ENCODE measurements at places on chromosomes 5 and 9. TPM values are rescaled to one million over a fixed set of nuclear protein-coding genes. Genes with fewer than 3 reads are reported as not detected.

- ATAC-seq = no peak
These were observed 129.4 kb downstream of the TRIM32 start for GRCh38 chr9:116816484-116816883.

DNA sequence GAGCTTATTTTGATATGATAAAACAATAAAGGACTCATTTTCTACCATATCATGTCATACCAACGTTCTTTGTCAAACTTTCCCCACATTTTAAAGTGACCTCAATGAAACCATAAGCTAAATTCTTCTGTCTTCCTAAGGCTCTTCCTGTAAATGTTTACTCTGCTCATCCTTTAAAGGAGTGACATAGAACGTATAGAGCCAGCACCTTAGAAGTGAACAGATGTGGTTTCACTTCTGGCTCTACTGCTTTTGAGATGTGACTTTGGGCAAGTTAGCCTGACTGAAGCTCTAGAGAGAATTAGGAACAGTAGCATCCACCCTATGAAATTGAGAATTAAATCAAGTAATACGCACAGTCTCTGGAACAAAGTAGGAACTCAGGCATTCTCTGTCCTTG is 24.1 kb downstream of the SAR1B start:
- ATAC-seq = peak; percentile 71

GABBR2 gene
- total RNA-seq = not detected

OTULINL gene
- 15.8 TPM for total RNA-seq

GRCh38 chr9:18046068-18046467 is 427.9 kb upstream of the ADAMTSL1 start:
- ATAC-seq = no peak

GRCh38 chr9:132768932-132769905 is 99.0 kb downstream of the GTF3C4 start:
- peak; percentile 76 for ATAC-seq

GRCh38 chr5:167579693-167580055 is 711.8 kb upstream of the WWC1 start:
- no peak for ATAC-seq

DNA sequence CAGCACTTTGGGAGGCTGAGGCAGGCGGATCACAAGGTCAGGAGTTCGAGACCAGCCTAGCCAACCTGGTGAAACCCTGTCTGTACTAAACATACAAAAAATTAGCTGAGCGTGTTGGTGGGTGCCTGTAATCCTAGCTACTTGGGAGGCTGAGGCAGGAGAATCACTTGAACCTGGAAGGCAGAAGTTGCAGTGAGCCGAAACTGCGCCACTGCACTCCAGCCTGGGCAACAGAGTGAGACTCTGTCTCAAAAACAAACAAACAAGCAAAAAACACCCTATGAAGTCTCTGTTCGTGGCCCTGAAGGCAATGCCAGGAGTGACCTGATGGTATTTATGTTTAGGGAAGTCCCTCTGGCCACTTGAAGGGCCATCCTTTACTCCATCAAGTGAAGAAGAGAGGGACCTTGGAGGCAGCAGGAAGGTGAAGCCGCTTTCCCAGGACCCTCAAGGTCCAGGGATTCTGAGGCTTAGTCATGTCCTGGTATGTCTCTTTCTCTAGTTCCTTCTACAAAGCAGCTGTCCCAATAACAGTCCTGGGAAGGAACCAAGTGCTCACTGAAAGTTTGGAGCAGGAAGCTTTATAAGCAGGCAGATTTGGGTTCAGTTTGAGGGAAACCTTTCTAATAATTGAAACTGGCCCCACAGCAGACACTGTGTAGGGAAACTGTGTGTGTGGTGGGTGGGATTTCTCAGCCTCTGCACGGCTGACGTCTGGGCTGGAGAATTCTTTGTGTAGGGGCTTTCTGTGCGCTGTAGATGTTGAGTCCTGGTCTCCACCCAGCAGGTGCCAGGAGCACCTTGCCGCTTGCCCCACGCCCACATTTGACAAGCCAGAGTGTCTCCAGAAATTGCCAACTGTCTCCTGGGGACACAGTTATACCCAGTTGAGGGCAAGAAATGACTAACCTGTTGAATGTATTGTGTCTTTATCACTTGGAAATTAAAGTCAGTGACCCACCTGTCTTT is 12.5 kb downstream of the PHF2 start:
- no peak for ATAC-seq

SPINK13 gene
- total RNA-seq = not detected

GRCh38 chr9:100083448-100084127 is 15.2 kb downstream of the ERP44 start:
- peak; percentile 65 for ATAC-seq

DNA sequence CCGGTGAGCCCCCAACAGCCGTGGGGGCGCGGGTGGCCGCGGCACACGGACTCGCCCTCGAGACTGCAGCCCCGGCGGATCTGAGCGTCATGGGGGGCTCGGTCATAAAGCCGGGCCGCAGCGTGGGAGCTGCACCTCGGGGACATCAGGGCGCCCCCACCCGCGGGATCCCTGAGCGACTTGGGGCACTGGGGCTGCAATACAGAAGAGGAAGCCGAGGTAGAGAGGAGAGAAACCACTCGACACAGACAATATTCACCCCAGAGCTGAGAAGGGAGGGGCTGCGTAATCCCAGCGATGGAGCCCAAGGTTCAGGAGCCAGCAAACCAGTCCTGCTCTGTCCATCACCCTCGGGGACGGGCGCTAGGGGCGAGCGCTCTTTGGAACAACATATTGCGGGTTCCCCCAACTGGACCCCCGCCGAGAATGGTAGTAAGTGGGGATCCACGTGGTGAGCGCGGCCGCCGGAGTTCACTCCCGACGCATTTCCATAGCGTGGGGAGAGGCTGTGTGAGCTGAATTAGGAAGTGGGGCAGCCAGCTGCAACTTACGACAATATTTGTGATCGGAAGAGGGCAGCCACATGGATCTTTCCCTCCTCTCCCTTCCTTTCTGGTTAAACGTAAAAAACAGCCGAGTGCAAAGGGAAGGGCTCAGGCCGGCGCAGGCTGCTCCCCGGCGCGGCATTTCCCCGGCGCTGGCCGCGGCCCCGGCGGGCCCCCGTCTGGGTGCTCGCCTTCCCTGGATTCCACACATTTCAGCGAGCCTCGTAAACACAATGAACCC is 9.9 kb downstream of the PTCH1 start:
- no peak for ATAC-seq

- no peak for ATAC-seq
These were observed 183.4 kb downstream of the DMRT2 start for GRCh38 chr9:1233568-1233967.

GRCh38 chr5:7802855-7803254 is 48.1 kb downstream of the CFAP90 start:
- no peak for ATAC-seq

- no peak for ATAC-seq
These were observed 474 bp downstream of the HMGCR start for GRCh38 chr5:75337366-75338021.

CAMK2A gene
- total RNA-seq = not detected

DNA sequence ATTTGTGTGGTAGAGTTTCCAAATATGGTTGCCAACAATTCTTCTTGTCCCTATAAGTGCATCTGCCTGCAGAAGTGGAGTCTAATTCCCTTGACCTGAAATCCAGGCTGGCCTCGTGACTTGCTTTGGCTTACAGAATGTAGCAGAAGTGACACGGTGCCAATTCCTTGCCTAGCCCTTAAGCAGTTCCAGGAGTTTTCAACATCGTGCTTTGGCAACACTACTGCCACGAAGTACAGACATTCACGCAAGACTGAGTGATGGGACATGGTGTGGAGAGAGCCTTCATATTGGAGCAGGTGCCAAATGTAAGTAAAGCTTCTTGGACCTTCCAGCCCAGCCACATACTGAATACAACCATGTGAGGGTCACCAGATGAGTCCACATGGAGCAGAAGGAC is 92.9 kb upstream of the NEK6 start:
- ATAC-seq = no peak

HEMGN gene
- total RNA-seq = 1.2 TPM

GRCh38 chr5:37888476-37888875 is 48.6 kb upstream of the GDNF start:
- ATAC-seq = no peak

DNA sequence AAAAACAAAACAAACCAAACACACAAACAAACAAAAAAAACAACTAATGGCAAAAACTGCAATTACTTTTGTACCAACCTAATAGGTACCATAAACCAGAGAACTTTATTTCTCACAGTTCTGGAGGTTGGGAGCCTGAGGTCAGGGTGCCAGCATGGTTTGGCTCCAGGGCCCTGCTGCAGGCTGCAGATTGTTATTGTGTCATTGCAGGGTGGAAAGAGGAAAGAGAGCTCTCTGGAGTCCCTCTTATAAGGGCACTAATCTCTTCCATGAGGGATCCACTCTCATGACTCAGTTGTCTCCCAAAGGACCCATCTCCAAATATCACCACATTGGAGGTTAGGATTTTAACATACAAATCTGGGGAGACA is 64.9 kb upstream of the CPEB4 start:
- ATAC-seq = no peak

- no peak for ATAC-seq
These were observed 206.1 kb upstream of the ZNF608 start for GRCh38 chr5:124952566-124952965.

CBY3 gene
- not detected for total RNA-seq

PCDHB7 gene
- not detected for total RNA-seq

All from activated T-helper 17 cell treated with anti-CD3 and anti-CD28 coated beads, Interleukin-2, amount 50 U/mL, for 72 hours (primary cell).